Activated naive CD8-positive, alpha-beta T cell treated with anti-CD3 and anti-CD28 coated beads for 36 hours (primary cell): ENCODE measurements at places on chromosomes 7 and 10. TPM values are rescaled to one million over a fixed set of nuclear protein-coding genes. Genes with fewer than 3 reads are reported as not detected.

ABCF2 gene
- 87.5 TPM for total RNA-seq

GRCh38 chr7:85025312-85025756 is 161.5 kb downstream of the SEMA3D start:
- H3K27ac ChIP-seq = no peak overlapping the region
- no peaks in the 10 kb centered on the region for H3K27me3 ChIP-seq
- H3K36me3 ChIP-seq = no peaks in the 10 kb centered on the region
- H3K4me1 ChIP-seq = no peaks in the 10 kb centered on the region

NEUROG3 gene
- 0.20 TPM for total RNA-seq

DNA sequence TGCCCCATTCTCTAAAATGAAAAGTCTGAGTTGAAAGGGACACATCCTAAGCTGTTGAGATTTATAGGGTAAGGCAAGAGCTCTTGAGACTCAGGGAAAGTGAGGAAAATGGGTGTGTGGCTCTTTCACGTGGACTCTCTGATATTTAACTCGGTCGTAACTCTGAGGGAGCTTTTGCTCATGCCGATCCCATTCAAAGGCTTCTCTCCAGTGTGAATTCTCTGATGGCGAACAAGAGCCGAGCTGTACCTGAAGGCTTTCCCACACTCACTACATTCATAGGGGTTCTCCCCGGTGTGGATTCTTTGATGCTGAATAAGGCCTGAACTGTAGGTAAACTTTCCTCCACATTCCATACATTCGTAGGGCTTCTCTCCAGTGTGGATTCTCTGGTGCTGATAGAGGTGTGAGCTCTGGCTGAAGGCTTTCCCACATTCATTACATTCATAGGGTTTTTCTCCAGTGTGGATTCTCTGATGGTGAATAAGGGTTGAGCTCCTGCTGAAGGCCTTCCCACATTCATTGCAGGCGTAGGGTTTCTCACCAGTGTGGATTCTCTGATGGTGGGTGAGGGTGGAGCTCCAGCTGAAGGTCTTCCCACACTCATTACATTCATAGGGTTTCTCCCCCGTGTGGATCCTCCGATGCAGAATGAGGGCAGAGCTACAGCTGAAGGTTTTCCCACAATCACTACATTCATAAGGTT is 10.4 kb downstream of the ZNF3 start:
- no peaks in the 10 kb centered on the region for H3K4me1 ChIP-seq
- H3K27ac ChIP-seq = no peak overlapping the region
- DNase-seq = no peak
- no peaks in the 10 kb centered on the region for H3K27me3 ChIP-seq
- peaks cover 78% of the 10 kb centered on the region for H3K36me3 ChIP-seq
- H3K4me3 ChIP-seq = no peak overlapping the region

DNA sequence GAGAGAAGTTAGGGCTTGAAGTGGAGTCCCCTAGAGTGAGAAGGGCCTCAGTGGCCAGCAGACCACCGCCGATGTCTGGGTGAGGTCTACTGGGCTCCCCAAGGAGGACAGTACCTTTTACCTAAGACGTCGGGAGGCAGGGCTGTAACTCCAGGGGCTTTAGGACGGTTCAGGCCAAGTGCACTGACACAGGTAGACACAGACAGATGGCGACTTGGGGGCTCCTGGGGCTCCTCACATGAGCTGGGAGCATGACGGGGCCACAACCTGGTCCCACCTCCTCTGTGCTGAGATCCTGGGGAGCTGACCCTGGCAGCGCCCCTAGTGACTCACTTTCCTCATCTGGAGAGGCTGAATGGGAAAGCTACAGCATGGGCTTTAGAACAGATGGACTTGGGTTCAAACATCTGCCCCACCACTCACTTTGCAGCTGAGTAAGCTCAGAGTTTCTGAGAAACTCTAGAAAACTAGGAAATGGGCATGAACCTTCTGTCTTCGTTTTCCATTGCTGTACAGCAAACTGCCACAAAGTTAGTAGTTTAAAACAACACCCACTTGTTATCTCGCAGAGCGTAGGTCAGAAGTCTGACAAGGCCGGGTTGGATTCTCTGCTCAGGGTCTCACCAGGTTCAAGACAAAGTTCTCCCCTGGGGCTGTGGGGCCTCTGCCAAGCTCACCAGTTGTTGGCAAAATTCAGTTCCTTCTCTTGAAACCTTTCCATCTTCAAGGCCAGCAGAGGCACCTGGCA is 4.7 kb upstream of the COMTD1 start:
- no peaks in the 10 kb centered on the region for H3K27me3 ChIP-seq
- H3K4me1 ChIP-seq = peaks cover 6% of the 10 kb centered on the region
- DNase-seq = no peak

GRCh38 chr10:3225561-3225960 is 53.0 kb upstream of the PITRM1 start:
- H3K4me1 ChIP-seq = peaks cover 16% of the 10 kb centered on the region
- peaks cover 2% of the 10 kb centered on the region for H3K36me3 ChIP-seq
- H3K27me3 ChIP-seq = no peaks in the 10 kb centered on the region
- no peak overlapping the region for H3K27ac ChIP-seq
